ENCODE measurements at places on chromosomes 6 and 20.

DNA sequence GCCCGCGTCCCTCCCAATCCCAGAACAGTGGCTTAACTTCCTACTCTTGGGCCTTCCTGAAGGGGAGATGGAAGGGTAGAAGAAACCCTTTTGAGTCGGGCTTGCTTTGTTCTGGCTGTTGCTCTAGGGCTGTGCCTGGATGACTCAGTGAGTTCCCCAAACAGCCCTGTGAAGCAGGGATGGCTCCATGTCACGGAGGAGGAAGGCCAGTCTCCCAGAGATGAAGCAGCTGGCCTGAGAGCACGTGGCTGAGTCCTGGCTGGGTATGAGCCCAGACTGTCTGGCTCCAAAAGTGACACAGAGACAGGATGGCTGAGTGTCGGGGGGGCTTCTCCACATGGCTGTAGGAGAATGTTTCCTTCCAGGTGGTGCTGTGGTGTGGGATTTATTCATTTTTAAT is 4.6 kb downstream of the SYTL3 start:
- no peak for DNase-seq

- no peak for DNase-seq
Measured at GRCh38 chr6:73642530-73642929, 11.3 kb downstream of the SLC17A5 start.

- DNase-seq: no peak
Measured at GRCh38 chr6:17881085-17881858, 106.2 kb downstream of the KIF13A start.

DNA sequence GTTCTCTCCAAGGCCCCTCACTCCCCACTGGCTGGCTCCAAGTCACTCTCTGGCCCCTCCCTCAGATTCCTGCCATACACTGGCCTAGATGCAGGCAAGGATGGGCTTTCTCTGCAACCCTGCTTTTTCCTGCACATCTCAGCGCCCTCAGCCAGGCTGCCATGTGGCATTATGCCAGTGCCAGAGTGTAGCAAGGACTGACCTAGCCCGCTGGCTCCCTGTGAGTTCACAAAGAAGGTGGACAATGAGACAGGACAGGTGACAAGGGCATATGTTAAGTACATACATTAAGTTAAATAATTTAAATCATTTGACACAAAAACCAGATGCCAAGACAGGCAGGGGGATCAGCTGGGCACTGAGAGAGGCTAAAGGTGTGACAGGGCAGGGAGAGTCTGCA is 394.6 kb downstream of the ZFAND3 start:
- no peak for DNase-seq

GRCh38 chr6:139751179-139751578 is 376.7 kb upstream of the CITED2 start:
- DNase-seq: no peak

DNA sequence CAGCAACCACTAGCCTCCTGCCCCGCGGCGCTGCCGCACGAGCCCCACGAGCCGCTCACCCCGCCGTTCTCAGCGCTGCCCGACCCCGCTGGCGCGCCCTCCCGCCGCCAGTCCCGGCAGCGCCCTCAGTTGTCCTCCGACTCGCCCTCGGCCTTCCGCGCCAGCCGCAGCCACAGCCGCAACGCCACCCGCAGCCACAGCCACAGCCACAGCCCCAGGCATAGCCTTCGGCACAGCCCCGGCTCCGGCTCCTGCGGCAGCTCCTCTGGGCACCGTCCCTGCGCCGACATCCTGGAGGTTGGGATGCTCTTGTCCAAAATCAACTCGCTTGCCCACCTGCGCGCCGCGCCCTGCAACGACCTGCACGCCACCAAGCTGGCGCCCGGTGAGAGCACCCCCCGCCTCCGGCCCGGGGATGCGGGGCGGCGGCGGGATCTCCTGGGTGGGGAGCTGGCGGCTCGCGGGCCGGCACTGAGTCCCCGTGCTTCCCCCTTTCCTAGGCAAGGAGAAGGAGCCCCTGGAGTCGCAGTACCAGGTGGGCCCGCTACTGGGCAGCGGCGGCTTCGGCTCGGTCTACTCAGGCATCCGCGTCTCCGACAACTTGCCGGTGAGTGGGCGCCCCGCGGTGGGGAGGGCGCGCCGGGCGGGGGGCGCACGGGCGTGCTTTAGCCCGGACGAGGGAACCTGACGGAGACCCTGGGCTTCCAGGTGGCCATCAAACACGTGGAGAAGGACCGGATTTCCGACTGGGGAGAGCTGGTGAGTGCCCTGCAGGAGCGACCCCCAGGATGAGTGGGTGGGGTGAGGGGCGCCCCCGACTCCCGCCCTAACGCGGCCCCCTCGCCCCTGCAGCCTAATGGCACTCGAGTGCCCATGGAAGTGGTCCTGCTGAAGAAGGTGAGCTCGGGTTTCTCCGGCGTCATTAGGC is 585 bp downstream of the PIM1 start:
- peak; percentile 27 for DNase-seq

- no peak for DNase-seq
Measured at GRCh38 chr6:35084041-35084491, 57.1 kb downstream of the TCP11 start.

- no peak for DNase-seq
Measured at GRCh38 chr20:9144643-9145042, 75.8 kb downstream of the PLCB4 start.

All from CD4-positive, alpha-beta T cell treated with Interleukin-6 at 100 ng/mL for 8 hours (primary cell).